ENCODE measurements at places on chromosomes 12 and 14. TPM values are rescaled to one million over a fixed set of nuclear protein-coding genes. Genes with fewer than 3 reads are reported as not detected.

KLRD1 gene
- total RNA-seq: 0.69 TPM

BHLHE41 gene
- total RNA-seq: not detected

LMO3 gene
- total RNA-seq: not detected

SIX4 gene
- 0.88 TPM for total RNA-seq

C14orf93 gene
- total RNA-seq: 4.5 TPM

NANOG gene
- not detected for total RNA-seq

C12orf50 gene
- total RNA-seq: not detected

HNF1A gene
- not detected for total RNA-seq

IKBIP gene
- 35.4 TPM for total RNA-seq

DEGS2 gene
- total RNA-seq: 0.31 TPM

CDKN3 gene
- 82.9 TPM for total RNA-seq

ACOT4 gene
- total RNA-seq: 0.49 TPM

LHX5 gene
- not detected for total RNA-seq

PLEKHH1 gene
- 0.16 TPM for total RNA-seq

NRIP2 gene
- total RNA-seq: not detected

AHNAK2 gene
- 35.3 TPM for total RNA-seq

VWF gene
- total RNA-seq: 1,726 TPM

SPIC gene
- total RNA-seq: not detected

G2E3 gene
- total RNA-seq: 13.1 TPM

PTCSC3 gene
- total RNA-seq: not detected

MEG3 gene
- 3.1 TPM for total RNA-seq

ITGA7 gene
- total RNA-seq: 0.81 TPM

RAD9B gene
- total RNA-seq: 0.16 TPM

KLRK1 gene
- total RNA-seq: not detected

RIMBP2 gene
- not detected for total RNA-seq

RFX4 gene
- not detected for total RNA-seq

STAC3 gene
- total RNA-seq: not detected
